ENCODE measurements at places on chromosomes 12 and 14.

- DNase-seq, result no peak
Observed at GRCh38 chr14:72701237-72701565, 192.7 kb downstream of the DPF3 start.

- DNase-seq, result peak; percentile 40
Observed at GRCh38 chr12:65728848-65729793, 95.2 kb upstream of the HMGA2 start.

- DNase-seq, result no peak
Observed at GRCh38 chr12:94699801-94700200, 49.4 kb upstream of the TMCC3 start.

DNA sequence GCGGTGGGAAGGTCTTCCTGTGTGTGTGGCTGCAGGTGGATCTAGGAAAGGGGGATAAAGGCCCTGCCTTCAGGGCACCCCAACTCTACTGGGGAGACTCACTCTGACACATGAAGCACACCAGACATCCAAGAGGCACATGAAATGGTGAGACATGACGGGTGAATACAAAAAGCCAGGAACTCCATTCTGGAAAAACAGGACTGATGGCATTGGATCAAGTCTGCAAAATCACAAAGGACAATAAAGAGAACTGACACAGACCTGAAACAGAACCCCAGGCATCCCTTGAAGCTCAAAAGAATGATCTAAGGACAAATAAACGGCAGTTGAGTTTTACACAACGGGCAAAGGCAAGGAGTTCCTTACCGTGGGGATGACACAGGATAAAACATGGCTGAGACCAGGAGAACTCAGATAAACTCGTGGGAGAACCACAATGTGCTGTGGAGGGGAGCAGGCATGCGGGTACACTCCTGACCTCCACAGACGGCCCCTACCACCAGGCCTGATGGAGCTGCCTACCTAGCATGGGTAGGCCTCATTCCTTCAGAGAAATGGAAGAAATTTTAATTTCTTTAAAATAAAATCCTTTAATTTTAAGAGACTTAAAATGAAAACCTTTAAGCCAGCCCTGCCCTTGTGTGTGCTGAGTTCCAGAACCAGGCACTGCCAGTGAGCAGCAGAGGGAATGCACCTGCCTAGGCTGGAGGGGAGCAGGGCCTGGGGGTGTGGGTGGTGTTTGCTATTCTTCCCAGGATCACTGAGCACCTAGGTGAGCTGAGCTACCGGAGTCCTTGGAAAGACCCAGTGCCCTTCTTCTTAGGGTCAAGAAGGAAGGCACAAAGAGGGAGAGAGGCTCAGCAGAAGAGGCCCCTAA lies 100.1 kb downstream of the SINHCAF start:
- DNase-seq, result no peak

GRCh38 chr12:28253161-28253641 lies 62.9 kb downstream of the CCDC91 start:
- DNase-seq, result no peak

- DNase-seq, result no peak
Observed at GRCh38 chr14:72783741-72784140, 110.2 kb downstream of the DPF3 start.

DNA sequence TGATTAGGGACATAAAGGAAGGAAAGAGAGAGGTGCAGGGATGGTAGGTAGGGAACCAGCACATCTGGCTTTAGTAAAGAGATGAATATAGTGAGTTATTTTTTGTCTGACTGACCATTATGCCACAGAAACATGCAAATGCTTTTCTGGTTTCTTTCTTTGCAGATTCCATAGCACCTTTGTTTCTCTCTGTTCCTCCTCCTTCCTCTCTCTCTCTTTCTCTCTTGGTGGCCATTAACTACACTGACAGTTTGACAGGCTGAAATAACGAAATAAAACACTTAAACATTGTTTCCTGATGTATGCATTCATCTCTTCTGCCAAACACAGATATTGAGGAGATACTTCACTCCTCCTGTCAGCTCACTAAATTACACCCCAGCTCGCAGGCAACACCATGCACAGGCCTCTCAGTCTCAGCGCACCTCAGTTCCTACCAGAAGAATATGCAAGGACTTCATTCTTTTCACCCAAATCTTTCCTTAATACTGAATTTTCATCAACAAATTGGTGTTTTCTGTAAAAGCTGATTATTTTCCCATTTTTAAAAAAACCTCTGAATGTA lies 406.9 kb upstream of the SOX5 start:
- no peak for DNase-seq

DNA sequence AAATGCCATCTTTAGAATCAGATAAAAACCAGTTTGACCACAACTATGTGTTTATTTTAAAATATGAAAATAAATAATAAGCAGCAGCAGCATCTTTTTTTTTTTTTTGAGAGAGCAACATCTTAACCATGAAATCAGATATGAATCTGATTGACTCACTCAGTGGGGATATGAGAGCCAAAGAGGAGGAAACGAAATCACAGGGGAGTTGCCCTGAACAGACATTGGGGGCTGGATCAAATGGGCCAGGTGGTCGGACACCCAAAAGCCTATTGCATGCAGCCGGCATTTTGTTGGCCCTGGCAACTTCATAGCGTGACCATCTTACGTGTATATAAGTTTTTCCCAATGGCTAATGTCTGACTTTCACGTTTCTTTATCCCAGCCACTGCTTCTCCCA lies 321.1 kb downstream of the NPAS3 start:
- no peak for DNase-seq

DNA sequence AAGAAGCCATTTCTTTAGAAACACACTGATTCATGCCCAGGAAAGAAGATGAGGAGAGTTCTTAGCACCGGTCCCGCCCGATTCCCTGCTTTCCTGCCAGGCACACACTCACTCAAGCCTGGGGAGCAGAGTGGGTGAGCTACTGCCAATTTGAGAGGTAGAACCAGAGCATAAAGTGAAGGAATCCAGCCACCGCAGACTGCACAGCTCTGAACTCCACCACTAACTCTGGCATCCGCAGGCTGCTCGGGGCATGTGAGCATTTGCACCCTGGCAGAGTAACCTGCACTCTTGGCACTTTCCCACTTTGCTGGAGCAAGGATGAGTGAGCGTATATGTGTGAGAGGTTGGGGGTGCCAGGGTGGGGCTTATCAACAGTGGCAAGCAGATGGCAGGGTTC lies 4.0 kb upstream of the SYNDIG1L start:
- DNase-seq, result no peak

GRCh38 chr12:41993283-41993682 lies 151.4 kb downstream of the GXYLT1 start:
- DNase-seq, result no peak

DNA sequence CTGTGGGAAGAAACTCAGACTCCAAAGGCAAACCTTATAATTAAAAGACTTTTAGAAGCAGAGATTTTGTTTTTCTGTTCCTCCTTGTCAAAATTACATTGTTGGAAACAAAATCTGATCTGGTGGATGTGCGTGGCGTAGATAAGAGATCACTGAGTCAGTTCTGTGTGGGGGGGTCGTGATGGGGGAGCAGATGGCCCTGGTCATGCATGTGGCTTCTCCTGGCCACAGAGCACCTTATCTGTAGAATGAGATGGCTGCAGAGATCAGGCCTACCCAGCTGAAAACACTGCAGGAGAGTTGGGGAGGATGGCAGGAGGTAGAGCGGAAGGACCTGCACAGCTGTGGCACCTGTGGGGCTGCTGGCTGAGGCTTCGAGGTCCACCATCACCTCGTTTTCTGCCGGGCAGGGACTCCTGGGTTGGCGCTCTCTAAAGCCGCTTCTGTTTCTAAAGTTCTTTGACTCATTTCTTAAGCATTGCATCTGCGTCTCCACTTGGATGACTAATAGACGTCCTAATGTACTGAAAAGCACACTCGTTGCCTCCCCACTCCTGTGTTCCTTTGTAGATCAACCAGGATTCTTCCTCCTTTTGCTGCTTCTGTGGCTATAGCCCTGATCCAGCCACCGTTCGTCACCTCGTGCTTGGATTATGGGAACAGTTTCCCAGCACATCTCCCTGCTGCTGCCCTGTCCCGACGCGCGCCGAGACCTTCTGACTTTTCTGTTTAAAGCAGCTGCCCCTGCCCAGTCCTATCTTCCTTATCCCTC lies 93.4 kb downstream of the TSPAN9 start:
- no peak for DNase-seq

- no peak for DNase-seq
Observed at GRCh38 chr14:24700511-24700910, 66.5 kb upstream of the GZMB start.

GRCh38 chr14:68733086-68733914 lies 59.6 kb downstream of the ZFP36L1 start:
- DNase-seq, result no peak

GRCh38 chr12:11133816-11134215 lies 628 bp downstream of the TAS2R30 start:
- DNase-seq, result no peak

GRCh38 chr12:124131659-124132058 lies 158.6 kb downstream of the ZNF664 start:
- no peak for DNase-seq

- no peak for DNase-seq
Observed at GRCh38 chr12:104990950-104991349, 4.8 kb downstream of the NOPCHAP1 start.

- no peak for DNase-seq
Observed at GRCh38 chr14:79178719-79179118, 1008.5 kb downstream of the NRXN3 start.

DNA sequence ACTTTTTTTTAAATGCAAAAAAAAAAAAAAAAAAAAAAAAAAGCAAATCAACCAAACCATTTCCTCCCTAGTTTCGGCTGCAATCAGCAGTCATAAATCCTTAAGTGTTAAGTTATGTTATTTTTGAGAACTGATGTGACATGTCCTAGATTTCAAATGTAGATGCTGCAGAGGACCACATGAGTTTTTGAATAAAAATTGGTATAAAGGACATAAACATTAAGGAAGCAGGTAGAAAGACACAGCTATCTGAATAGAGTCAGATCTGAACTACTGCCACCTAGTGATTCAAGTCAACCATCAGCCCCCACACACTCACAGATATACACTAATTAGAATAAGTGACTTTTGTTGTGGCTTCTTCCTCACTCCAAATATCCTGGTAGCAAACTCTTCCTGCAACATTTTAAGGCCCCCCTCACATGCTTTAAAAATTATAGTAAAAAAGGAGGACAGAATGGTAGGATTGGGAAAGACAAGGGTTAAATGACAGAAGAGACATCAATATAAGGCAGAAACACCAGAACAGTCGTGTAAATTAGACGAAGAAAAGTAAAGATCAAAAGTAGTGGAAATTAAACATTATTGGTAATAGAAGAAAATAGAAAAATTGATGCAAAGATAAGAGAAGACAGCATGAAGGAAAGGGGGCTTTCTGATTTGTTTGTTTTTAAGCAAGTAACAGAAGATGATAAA lies 394.5 kb upstream of the ATP2B1 start:
- DNase-seq, result peak; percentile 6

- DNase-seq, result no peak
Observed at GRCh38 chr14:90039253-90040010, 22.4 kb upstream of the KCNK13 start.

DNA sequence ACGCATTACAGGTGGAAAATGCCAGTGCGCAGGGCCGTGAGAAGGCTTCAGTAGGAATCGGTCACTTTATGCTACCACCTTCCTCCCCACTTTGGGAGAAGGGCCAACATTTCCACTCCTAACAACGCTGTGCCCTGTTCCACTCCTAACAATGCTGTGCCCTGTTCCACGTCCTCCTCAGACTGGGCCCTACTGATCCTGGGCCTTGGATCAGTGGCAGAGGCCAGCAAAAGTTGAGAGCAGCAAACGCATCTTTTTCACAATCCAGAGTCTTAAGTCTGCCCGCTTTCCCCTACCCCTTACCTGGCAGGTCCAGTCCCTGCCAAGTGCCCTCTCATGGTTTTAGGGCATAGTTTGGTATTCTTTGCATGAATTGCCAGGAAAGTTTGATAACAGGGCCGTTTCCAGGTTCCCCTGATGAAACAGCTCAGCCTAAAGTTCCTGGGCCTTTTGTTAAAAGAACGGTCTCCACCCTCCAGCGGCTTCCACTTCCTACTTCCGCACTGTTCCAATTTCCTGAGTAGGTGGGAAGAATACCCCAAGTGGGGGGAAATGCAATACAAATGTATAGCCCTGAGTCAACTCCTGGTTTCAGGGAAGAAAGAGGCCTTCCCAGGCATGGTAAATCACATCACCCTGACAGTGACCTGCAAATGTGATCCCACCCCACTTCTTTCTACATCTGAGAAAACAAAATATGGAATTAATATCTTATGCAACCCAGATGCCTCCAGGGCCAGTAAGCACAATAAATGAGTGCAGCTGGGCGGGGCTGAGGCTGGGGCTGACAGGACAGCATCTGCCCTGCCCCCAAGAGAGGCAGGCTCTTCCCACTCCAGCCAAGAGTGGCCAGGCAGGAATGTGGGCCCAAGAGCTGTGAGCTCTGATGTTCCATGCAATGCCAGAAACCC lies 15.0 kb downstream of the KCTD10 start:
- peak; percentile 51 for DNase-seq

GRCh38 chr12:34204830-34205285 lies 182.6 kb downstream of the ALG10 start:
- no peak for DNase-seq

- no peak for DNase-seq
Observed at GRCh38 chr12:17235996-17236395, 630.0 kb upstream of the LMO3 start.

GRCh38 chr12:113983777-113984448 lies 17.8 kb upstream of the RBM19 start:
- no peak for DNase-seq

DNA sequence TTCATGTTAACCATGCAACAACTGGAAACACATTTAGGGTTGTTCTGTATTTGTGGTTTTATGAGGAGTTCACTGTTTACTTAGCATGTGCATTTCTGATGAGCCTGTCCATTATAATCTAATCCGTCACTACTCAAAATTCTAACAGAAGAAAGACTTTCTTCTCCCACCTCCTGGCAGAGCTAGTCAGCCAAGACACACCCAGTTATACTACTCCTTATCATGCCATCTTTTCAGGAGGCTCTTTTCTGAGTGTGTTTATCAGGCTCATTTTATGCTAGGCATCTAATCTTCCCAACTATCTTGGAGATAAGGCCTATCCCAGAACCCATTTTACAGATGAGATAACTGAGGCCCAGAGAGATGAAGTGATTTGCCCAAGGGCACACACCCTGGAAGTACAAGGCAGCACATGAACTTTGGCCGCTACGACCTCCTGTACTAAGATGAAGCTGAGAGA lies 10.4 kb upstream of the MED13L start:
- no peak for DNase-seq

DNA sequence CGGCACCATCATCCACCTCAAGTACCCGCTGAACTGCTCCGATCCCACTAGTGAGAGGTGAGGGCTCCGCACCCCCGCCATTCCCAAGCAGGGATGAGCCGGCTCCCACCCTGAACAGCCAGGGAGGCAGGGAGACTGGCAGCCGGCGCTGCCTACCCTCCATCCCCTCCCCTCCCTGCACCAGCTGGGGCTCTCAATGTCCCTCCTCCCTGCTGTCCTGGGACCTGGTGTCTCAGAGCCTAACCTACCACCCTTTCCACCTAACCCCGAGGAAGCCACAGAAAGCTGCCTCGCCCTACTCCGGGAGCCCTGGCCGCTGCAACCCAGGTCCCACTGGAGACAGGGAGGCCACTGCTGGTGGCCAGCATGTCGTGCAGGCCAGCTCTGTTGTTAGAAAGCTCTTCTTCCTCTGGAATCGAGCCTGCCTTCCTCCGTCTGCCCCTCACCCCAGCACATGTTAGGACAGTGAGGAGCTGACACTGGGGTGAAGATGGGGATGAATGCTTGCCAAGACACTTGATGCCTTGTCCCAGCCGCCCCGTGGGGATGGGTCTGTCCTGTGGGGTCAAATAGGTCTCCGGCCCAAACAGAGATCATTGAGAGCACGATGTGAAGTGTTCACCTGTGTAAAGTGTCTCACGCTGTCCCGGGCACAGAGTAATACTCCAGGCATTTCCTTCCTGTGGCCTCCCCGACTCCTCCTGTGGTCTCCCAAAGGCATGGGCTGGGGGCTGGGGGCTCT lies 1.1 kb downstream of the PTPN6 start:
- no peak for DNase-seq

Data from endothelial cell (in vitro differentiated cells).